ENCODE measurements at places on chromosomes 1 and 21.

DNA sequence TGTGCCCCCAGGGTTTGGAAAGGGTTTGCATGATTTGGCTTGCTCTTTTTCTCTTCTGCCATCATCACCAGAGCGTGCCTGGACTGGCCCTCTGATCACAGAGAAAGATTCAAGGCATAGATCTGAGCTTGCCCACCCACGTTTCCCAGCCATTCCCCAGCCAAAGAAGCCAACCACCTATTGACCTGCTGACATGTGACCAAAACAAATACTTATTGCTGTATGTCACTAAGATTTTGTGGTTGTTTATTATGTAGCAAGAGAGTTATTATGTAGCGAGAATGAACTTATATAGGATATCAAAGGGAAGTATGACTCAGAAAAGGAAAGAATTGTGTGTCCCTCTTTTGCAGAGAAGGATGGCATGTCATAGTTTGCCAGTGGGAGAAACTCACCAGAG lies 59.9 kb downstream of the UBE2U start:
- DNase-seq, result no peak

DNA sequence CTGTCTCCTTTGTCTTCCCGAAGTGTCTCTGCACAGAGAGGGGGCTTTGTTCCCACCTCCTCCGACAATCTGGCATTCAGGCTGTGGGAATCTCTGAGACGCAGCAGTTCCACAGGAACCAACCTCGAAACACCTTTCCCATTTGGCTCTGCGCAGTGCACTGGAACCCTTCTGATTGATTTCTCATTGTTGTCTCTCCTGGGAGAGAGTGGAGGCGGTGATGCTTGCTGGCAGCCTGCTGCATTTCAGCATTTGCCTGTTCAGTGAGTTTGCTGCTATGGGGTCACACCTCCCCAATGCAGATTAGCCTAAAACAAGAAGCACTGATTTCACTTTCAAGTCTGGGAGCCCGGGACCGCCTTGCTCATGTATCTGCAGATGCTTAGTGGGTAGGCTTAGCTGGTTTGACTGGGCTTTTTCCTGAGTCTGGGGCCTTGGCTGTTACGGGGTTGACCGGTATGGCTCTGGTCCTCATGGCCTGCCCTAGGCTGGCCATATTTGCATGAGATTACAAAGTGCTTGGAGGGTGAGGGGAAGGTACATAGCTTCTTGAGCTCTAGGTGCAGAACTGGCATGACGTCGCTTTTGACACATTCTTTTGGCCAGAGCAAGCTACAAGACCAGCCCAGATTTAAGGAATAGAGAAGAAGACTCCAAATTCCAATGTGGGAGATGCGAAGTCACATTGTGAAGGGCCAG lies 695.3 kb downstream of the PTPRU start:
- no peak for DNase-seq

DNA sequence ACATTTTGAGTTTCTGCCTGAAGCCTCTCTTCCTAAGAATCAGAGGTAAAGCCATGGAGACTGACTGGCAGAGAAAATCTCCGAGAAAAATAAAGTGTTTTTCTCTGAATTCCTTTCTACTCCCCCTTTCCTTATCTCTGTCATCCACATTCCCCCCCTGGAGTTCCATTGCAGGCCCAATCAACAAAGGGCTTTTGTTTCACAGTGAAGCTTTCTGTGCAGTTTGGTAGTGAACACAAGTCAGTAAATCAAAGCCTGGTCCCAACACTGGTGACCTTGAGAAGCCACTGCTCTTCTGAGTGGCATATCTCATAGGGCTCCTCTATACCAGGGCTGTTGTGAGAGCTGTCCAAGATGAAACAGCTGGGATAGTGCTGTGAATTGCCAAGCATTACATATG lies 228.4 kb downstream of the SEC16B start:
- no peak for DNase-seq

- DNase-seq, result no peak
Observed at GRCh38 chr1:116777831-116778830, 23.9 kb downstream of the CD2 start.

DNA sequence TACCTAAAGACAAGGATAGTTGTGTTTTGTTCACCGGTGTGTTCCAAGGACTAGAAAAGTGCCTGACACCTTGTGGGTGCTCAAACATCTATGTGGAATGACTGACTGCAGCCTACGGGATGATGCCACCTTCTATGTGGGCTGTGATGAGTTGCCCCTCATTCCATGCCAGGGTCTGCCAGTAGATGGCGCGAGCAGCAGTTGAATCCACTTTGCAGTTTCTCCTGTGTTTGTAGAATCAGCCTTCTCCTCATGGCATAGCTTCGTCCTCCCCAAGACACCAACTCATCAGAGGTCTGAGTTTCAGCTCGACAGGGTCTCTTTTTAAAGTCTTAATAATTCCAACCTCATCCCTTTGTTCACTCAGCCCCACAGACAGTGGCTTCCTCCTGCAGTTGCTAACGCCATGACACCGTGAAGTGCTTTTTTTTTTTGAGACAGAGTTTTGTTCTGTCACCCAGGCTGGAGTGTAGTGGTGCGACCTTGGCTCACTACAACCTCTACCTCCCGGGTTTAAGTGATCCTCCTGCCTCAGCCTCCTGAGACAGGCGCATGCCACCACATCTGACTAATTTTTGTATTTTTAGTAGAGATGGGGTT lies 133.7 kb downstream of the CAPN8 start:
- DNase-seq, result peak; percentile 35

- DNase-seq, result no peak
Observed at GRCh38 chr1:75470448-75470847, 140.5 kb downstream of the SLC44A5 start.

- no peak for DNase-seq
Observed at GRCh38 chr1:156600733-156601121, 552 bp downstream of the GPATCH4 start.

- no peak for DNase-seq
Observed at GRCh38 chr21:33025106-33025488, 638 bp upstream of the OLIG2 start.

DNA sequence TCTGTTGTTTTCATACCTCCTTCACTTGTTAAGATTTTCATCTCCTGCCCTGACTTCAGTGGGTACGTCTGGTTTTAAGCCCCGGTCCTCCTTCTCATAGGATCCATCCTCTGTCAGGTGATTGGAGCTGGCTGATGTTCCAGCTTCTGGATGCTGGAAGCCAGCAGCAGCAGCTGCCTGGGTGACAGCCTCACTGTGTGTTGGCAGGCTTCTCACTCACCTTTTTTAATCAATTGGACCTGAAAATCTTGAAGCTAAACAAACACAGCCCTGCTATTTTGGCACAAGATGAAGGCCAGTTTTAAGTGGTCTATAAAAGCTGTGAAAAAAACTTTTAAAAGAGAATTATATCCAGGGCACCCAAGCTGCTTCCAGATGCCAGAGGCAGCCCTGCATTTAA lies 181.0 kb downstream of the DISC1 start:
- DNase-seq, result no peak

DNA sequence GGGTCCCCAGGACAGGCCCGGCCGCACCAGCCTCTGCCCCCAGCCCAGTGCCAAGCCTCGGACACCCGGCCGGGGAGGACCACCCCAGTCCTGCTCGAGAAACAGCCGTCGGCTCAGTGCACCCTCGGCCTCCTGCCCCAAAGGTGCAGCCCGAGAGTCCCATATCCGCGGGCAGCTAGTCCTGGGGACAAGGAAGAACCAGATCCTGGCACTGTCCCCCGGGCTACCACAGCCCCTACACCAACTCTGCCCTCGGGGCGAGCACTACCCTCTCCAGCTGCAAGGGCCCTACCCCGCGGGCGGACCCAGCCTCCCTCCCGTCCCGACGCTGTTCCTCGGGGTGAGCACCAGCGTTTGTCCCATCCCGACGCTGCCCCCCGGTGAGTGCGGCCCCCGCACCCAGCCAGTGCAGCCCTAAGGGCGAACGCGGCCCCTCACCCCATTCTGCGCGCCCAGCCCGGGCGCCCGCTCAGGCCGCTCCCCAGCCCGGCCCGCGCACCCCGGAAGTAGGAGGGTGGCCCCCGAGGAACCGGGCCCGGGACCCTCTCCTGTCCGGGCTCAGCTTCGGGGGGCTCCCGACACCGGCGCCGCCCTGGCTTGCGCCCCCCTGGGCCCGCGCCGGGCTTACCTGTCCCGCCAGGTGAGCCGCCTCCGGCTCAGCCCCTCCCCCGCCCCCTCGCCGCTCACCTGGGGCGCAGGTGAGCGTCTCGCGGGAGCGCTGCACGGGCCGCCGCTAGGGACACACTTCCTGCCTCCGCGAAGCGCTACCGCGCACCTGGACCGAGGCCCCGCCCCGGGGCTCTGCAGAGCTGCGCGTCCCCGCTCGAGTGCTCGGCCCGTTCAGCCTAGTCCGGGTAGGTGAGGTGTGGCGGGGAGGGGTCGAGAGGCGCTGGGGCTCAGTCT lies at the start of gene KDF1:
Gene KDF1 (minus strand): TSS at position 747 of the 903 bp plus-strand sequence. CDS start 8,088 bp downstream, outside the sequence.
- peak; percentile 45 for DNase-seq

- no peak for DNase-seq
Observed at GRCh38 chr1:169648187-169648586, 18.3 kb upstream of the SELP start.

GRCh38 chr1:84975035-84975434 lies 21.9 kb downstream of the MCOLN2 start:
- no peak for DNase-seq

DNA sequence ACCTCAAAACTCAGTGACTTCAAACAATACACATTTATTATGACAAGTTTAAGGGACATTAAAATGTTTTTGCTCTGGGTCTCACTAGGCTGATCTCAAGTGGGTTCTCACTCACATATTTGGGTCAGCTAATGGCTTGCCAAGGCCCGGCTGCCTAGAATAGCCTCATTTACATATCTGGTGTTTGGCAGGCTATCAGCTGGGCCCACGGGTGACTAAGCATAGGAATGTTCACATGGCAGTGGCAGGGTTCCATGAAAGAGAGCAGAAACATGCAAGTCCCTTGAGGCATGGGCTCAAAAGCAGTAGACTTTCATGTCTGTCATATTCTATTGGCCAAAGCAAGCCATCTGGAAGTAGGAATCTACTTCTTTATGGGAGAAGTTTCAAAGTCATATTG lies 492.6 kb downstream of the KCNT2 start:
- DNase-seq, result no peak

DNA sequence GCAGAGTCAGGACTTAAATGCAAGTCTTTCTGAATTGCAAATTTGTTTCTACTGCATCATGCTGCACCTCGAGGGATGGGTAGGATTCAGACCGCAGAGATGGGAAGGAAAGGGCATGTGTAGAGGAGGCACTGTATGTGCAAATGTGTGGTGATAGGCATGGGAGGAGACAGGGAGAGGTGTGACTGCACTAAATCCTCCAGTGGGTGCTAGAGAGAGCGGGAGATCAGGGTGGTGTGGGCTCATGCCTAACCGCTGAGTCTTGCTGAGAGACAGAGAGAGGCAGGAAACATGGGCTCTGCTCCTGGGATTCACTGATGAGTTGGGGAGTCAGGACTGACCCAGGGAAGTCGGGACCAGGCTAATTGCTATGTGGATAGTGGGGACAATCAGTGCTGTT lies 61.1 kb downstream of the PTPRU start:
- DNase-seq, result no peak
